ENCODE measurements at places on chromosomes 1 and 21.
A peak's percentile ranks its signal among the peaks of the same experiment; 100 is the strongest.

GRCh38 chr1:231460614-231461013, 38.5 kb upstream of the EGLN1 start:
- no peak for DNase-seq

DNA sequence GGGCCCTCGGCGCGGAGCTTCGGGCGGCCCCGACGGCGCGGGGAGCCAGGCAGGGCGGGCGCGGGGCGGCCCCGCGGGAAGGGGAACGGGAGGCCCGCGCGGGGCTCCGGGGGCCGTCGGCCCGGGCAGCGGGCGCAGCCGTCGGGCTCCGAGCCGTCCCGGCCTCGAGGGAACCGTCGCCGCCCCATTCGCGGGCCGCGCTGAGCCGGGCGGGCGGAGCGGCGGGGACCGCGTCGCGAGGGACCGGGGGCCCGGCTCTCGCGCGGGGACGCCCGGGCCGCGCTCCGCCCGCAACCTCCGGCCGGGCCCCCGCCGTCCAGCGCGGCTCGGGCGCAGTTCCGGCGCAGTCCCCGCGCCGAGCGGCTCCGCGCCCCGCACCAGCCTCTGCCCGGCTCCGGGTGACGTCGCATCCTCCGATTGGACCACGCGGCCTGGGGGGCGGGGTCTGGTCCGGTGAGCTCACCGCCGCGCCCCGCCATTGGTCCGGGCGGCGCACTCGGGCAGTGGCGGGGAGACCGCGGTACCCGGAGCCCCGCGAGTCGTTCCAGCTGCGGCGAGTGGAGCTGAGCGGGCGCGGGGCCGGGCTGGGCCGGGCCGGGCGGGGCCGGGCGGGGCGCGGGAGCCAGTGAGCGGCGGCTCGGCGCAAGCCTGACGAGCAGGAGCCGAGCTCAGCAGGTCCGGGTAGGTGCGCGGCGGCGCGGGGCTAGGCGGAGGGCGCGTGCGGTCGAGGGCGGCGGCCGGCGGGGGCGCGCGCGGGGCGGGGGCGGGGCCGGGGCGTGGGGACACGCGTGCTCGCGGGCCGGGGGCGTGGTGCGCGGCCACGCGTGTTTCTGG, 66.7 kb upstream of the VAMP3 start:
- DNase-seq, result peak; percentile 59

- DNase-seq, result no peak
Observed at GRCh38 chr21:42699196-42699595, 45.8 kb downstream of the PDE9A start.

DNA sequence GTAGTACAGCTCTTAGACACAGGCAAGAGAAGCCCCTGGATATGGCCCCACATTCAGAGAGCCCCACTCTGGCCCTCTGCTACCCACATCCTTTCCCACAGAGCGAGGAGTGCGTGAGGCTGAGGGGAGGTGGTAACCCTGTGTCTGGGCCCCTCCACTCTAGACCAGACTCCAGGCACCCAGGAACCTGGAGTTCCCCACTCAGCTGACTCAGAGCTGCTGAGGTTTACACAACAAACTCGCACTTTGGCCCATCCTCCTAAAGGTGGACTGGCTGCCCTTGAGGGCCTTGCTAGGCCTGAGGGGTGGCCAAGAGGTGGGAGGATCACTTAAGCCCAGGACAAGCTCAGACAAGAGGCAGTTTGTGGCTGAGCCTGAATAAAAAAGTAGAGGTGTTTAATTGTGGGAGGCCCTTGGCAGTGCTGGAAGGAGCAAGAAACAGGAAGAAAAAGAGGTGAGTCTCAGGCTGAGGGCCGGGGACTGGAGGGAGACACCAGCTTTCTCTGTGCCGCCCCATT, 10.7 kb downstream of the MR1 start:
- no peak for DNase-seq

DNA sequence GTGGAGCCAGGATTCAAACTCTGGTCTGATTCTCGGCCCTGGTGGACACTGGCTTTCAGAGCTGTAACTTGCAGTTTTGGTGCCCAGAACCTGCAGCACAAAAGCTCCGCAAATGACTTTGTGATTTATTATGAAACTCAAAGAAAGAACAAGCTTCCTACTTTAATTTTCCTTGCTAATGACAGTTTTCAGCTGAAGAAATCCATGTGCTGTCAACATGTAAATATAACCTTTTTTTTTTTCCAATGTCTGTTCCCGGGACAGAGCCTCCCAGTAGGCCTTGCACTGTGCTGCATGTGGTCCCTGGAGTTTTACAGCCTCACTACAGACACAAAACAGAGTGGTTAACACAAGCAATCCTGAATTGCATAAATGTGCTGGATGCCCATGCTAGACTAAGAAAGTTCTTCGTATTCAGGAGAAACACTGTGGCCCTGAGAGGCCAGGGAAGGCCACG, 62.3 kb upstream of the ANGPTL1 start:
- DNase-seq, result no peak

GRCh38 chr1:173122958-173123852, 72.5 kb upstream of the TNFSF18 start:
- no peak for DNase-seq

DNA sequence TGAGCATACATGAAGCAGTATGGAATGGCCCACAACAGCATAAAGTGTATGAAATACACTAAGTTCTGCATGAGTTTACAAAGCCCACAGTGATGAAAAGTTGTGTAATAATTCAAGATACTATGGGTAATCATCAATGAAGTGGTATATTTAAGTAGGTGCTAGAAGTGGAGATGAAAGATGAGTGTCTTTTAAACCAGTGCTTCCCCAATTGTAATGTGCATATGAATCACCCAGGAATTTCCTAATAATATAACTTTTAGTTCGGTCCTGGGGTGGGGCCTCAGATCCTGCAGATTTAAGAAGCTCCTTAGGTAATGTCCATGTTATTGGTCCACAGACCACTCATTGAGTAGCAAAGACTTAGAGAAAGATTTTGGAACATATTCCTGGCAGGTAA, 184.9 kb downstream of the DUSP10 start:
- DNase-seq, result no peak

GRCh38 chr1:231934797-231935196, 308.2 kb downstream of the DISC1 start:
- no peak for DNase-seq

- DNase-seq, result peak; percentile 63
Observed at GRCh38 chr1:203340112-203340790, 10.7 kb downstream of the FMOD start.

DNA sequence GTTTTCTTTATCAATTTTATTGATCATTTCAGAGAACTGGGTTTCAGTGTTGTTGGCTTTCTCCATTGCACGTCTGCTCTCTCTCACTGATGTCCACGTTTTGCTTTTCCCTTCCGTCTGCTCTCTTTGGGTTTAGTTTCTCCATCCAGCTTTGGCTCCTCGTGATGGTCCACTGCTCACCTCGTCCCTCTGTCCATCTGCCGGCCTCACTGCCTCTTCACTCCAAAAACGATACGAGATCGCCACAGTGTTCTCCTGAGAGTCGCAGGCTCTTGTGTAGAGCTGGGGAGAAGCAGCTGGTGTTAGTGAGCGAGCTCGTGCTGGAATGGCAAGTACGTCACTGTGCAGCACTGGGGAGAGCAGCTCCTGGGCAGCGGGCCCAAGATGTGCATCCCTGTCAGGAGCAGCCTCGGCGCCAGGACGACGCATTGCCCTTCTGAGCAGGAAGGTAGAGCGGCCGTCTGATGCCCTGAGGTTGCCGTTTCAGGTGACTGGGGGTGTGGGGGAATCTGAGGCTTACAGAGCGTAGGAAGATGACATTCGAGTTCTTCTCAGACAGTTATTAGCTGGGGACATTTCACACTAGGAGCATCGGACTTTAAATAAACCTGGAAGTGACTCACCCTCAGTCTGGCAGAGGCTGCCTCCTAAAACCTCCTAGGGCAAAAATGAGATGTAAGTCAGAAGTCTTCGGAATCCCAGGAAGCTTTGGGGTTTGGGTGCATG, 31.4 kb upstream of the PCBP3 start:
- DNase-seq, result no peak

DNA sequence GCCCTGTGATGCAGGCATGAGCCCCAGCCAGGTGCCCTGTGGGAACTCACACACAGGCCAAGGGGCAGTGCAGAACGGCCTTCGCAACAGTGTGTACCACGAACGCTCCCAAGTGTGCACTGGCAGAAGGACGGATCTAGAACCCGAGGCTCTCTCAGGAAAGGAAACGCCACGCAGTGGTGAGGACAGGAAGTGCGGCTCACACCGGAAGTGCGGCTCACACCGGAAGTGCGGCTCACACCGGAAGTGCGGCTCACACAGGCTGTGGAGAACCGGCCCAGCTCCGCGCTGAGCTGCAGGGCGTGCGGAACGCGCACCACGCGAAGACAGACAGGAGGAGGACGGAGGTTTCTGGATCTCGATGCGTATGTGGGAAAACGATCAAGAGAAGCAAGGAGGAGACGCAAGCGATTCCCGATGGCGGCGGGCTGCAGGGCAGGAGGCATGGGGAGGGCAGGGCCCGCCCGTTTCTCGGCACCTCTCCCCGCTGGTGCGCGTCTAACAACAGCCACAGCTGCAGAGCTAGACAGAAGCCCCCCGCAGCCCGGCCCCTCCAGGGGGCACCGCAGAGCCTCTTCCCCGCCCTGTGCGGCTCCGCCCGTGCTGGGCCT, 35.9 kb upstream of the TMEM52 start:
- no peak for DNase-seq

All from NCI-H1417 treated with DMSO at 0.1 percent for 48 hours (cell line).